Lower lobe of right lung (tissue), 2 donors: ENCODE measurements at places on chromosomes 4 and X. TPM values are rescaled to one million over a fixed set of nuclear protein-coding genes. Genes with fewer than 3 reads are reported as not detected.

Gene COQ2
- 14.6 TPM for total RNA-seq

DNA sequence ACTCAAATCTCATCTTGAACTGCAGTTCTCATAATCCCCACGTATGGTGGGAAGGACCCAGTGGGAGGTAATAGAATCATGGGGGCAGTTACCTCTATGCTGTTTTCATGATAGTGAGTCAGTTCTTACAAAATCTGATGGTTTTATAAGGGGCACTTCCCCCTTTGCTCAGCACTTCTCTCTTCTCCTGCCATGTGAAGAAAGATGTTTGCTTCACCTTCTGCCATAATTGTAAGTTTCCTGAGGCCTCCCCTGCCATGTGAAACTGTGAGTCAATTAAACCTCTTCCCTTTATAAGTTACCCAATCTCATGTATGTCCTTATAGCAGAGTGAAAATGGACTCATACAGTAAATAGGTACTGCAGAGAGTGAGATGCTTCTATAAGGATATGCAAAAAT lies 1050.6 kb upstream of the GRIA3 start:
- no peak for DNase-seq

Gene SMIM10L2A
- total RNA-seq: 1.7 TPM

DNA sequence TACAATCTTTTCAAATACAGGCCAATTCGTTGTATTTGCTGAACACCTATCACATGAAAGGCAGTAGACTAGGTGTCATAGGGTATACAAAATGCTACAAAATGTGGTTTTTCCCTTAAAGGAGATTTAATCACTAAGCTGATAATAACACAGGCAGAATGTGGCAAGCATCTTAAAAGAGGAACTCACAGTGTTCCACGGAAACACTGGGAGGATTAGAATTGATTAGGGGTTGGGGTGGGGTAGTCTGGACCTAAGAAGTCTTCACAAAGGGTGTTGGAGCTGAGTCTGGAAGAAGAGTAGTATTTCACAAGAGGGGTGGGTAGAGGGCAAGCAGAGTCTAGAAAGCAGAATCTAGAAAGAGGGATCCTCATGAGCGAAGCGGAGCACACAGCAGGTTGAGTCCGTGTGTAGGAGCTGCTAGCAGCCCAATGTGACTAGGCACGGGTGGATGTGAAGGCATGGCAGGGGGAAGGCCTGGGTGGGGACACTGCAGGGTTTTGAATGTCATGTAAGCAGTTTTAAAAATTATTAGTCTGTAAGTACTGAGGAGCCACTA lies 123.6 kb downstream of the MGST2 start:
- DNase-seq: no peak

GRCh38 chr4:36351082-36351666 lies 69.8 kb downstream of the DTHD1 start:
- DNase-seq: peak; percentile 69
